GM04504 (cell line): ENCODE measurements at places on chromosomes 7 and 10.

DNA sequence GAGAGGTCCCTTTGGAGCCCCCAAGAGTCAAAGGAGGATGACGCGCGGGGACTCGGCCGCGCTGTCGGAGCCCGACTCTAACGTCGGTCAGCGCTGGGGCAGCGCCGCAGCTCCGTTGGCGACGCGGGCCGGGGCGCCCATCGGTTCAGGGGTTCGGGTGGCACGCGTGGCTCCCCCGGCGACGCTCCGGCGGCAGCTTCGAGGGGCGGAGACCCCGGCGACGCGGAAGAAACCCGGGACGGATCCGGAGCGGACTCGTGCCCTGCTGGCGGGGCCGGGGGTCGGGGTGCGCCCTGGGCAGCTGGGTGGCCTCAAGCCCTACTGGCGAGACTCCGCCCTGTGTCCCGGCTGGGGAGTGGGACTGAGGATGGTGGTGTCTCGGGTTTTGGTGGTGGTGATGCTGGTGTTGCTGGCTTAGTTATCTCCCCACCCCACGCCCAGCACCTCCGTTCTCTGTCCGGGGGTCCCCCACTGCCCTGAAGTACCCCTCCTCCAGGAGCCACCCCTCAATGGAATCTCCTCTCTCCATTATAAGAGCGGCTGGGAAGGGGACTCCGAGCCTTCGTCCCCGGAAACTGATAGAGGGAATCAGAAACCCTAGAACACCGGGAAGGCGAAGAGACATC lies at the start of gene NAT16:
TSS of gene NAT16 (minus strand) at position 164 of the 626 bp plus-strand sequence. CDS start 5,486 bp downstream, outside the sequence.
- no peak for DNase-seq

GRCh38 chr10:29643771-29644501 lies 9.2 kb upstream of the SVIL start:
- DNase-seq: no peak

DNA sequence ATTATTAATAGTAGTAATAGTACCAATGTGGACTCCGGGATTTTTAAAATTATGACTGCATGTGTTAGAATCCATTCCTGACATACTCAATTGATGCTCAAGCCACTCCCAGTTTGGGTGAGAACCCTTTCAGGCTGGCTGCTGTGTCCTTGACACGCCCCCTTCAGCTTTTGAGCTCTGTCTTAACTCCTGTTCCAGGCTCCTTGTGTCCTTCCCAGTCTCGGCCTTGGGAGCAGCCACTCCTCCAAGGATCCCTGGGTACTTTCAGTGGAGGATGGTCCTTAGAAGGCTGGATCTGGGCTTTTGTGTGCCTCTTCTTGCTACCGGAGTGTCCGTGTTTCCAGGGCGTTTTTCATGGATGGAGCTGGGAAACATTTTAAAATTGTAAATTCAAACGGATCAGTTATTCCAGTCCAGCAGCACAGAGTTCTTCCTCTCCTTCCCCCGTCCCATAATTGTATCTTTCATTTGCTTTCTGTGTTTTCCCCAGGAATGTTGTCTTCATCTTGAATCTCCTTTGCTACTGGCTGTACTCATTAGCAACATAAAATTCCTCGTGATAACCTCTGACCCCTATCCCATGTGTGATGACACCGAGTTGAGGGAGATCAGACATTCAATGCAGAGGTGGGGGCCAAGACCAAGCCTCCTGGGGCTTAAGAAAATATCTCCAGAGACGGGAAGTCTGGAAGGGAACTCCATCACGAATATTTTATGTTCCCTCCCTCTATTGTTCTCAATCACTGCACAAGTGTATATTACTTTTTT lies 40.0 kb upstream of the PFKFB3 start:
- no peak for DNase-seq

DNA sequence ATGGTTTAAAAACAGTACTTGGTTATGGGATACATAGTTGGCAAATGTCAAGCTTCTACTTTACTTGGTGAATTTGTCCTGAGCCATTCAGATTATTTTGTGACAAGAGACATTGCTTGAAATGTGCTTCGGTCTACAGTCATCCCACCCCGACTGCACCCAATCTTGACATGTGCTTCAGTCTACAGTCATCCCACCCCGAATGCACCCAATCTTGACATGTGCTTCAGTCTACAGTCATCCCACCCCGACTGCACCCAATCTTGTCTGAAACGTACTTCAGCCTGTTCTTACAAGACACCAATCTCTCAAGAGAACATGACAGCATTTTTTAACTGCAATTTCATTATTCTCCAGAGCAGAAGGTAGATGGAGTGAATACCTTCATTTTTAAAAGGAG lies 47.8 kb downstream of the PRKCQ start:
- DNase-seq: no peak

GRCh38 chr10:100347568-100348195 lies 649 bp downstream of the SCD start:
- DNase-seq: no peak

GRCh38 chr7:2666155-2666554 lies 21.8 kb upstream of the AMZ1 start:
- no peak for DNase-seq

DNA sequence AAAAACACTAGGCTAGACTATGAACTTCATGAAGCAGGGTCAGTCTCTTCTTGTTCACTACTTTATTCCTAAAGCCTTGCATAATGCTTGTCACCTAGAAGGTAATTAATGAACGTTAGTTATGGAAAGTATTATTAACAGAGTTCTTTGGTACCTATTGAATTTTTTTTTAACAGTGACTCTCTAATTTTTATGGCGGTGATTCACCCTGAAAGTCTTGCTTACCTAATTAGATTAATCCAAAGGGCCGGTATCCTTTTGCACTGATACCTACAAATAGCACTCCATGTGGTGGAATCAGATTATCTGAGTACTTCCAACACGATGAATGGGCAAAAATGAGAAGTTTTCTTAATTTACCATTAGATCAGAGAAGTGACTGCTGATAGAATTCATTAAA lies 31.7 kb downstream of the STAM start:
- no peak for DNase-seq

GRCh38 chr10:132634947-132635271 lies 97.3 kb downstream of the INPP5A start:
- DNase-seq: no peak

- no peak for DNase-seq
Measured at GRCh38 chr10:98971464-98971863, 264.2 kb downstream of the HPSE2 start.

- no peak for DNase-seq
Measured at GRCh38 chr7:156143158-156143557, 330.9 kb upstream of the SHH start.

- DNase-seq: no peak
Measured at GRCh38 chr7:109284943-109285342, 715.3 kb downstream of the DNAJB9 start.

DNA sequence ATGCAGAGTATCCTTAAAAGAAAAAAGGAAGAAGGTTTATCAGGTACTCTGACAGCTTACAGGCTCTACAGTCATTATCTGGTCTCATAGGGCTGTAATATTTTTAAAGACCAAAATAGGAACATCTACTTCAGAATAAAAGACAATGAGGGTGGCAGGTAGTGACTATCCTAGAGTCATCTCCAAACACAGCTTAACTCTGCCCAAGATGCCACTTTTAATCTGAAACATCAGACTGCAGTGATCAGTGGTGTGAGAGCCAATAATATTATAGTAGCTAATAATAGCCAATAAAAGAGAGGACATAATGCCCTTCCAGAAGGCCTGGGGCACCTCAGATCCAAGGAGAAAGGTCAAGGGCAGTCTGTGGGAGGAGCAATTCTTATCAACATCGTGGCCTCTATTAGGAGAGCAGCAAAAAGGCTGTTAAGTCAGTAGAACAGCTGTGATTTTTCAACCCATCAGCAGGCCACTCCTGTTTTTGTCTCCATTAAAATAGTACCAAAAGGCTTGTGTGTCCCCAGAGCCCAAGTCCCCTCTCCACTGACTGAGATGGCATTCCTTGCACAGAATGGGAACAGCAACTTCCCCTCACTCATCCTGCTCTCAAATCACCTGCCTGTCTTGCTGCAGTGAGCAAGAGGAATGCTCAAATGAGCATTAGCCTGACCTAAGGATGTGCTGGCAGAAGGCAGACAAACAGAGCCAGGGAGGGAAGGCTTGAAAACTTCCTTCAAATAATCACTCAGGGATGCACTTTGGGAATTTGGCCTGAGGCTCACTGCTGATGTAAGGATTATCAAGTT lies 20.7 kb upstream of the SPOCK2 start:
- no peak for DNase-seq

- DNase-seq: no peak
Measured at GRCh38 chr7:137647905-137648565, 198.7 kb downstream of the DGKI start.

- DNase-seq: no peak
Measured at GRCh38 chr7:113892818-113893217, 26.0 kb downstream of the PPP1R3A start.

GRCh38 chr7:5479431-5479745 lies 55.8 kb upstream of the TNRC18 start:
- no peak for DNase-seq

DNA sequence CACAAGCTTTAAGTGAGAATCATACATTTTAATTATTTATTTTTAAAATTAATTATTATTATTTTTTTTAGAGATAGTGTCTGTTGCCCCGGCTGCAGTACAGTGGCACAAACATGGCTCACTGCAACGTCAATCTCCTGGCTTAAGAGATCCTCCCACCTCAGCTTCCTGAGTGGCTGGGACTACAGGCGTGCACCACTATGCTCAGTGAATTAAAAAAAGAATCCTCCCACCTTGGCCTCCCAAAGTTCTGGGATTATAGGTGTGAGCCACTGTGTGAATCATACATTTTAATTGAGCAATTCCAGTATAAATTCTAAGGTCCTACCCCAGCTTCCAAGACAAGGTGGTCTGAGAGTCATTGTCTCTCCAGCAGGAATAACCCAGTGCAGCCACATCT lies 172.4 kb downstream of the JAZF1 start:
- DNase-seq: no peak

DNA sequence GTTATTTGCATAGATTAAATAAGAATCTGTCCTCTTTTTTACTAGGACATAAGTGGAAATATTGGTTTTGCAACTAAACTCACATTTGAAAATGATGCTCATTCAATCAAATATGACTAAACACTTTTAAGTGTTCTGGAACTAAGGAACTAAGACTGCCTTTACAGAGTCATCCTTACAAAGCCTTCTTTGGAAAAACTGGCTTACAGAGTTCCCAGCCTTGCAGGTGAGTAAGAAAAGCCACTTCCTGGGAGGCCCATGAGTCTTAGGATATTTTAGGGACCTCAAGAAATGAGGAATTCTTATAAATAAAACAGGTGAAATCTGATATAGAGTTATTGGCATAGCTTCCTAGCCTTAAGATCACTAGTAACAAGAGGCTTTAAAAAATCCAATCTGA lies 135.5 kb downstream of the ALOX5 start:
- DNase-seq: no peak

- DNase-seq: no peak
Measured at GRCh38 chr10:25811052-25811685, 122.9 kb upstream of the MYO3A start.

- DNase-seq: no peak
Measured at GRCh38 chr10:33347211-33347610, 12.7 kb upstream of the NRP1 start.

DNA sequence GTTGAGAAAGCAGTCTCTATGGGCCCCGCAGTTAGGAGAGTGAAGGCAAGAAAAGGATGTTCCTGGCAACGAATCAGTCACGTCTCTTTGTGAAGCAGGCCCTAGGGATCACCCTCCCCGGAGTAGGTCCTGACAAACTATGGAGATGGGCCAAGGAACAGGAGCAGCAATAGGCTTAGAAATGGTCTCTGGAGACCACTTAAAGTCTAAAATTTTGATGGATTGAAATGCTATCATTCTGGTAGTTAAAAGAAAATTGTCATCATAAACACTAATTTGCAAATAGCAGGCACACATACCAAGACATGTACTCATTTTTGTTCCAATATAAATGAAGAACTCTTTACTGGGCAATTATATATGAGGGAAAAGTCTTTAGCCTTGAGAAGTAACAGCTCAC lies 123.5 kb downstream of the ITGB8 start:
- DNase-seq: no peak

GRCh38 chr10:89846281-89846630 lies 144.9 kb downstream of the KIF20B start:
- no peak for DNase-seq

DNA sequence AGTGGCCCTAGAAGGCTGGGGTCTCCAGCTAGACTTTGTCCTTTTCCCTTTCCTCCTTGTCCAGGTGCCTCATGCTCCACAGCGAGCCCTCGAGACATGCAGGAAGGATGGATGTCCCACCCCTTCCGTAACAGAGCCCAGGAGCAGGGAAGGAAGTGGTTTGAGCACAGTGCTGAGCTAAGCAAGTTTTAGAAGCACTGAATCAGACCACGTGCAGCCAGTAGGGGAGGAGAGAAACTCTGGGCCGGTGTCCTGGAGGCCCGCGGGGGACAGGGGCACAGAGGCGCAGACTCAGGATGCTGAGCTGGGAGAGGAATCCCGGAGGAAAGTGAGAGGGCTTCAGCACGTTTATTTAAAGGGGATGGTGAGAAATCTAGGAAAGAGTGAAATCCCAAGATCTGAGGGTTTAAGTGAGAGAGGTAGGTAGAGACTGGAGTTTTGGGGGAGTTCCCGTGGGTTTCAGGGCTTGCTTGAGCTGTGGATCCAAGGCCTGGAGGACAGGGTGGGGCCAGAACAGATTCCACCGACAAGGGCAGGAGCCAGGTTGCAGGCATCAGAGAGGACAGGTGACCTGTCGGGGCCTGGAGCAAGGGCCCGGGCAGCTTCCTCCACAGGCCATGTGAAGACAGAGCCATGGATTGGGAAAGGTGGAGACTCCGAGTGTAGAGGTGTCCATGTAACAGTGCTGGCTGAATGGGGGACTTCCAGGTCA lies 4.4 kb upstream of the IRF5 start:
- DNase-seq: no peak

DNA sequence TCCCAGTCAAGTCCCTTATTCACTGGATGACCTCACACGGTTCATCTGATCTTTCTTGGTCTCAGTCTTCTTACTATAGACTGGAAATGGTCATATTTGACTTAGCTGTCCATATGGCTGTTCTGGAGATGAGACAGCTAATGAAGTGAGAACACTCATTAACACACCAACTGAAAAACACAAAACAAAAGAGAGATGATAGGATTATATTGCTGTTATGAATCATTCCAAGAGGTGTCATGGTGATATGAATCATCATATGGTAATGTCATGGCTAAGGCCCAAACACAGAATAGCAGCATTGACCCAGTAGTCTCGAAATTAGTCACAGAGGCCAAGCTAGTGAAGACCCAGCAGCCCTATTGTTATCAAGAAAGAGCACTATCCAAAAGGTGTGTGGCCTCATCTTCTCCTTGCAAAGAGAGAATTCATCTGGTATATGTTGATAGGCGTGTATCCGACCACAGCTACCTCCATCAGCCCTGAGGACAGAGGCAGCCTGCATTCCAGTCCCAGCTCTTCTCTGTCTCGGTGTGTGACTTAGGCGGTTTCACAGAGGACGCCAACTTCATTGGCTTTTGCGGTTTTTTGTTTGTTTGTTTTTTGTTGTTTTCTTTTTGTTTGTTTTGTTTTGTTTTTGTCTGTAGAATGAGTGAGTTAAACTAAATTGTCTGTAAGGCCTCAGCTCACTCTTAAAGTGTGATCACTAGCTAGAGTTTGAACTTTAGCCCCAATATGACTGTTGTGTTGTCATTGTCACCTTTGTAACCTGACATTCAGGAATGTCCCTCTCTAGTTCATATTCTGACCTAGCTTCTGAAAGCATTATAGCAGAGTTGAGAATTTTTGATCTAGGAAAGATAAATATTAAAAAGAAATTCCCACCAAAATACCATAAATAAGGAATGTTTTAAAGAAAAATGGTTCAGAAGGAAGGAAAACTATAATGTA lies 97.4 kb upstream of the PDCD4 start:
- DNase-seq: peak; percentile 48
